ENCODE measurements at places on chromosomes 4 and X.

GRCh38 chrX:119696251-119696890 lies 3.4 kb upstream of the SEPTIN6 start:
- DNase-seq = no peak

GRCh38 chrX:34218063-34218462 lies 85.9 kb upstream of the FAM47A start:
- no peak for DNase-seq

- DNase-seq = no peak
Measured at GRCh38 chrX:101117701-101118100, 19.7 kb downstream of the CENPI start.

DNA sequence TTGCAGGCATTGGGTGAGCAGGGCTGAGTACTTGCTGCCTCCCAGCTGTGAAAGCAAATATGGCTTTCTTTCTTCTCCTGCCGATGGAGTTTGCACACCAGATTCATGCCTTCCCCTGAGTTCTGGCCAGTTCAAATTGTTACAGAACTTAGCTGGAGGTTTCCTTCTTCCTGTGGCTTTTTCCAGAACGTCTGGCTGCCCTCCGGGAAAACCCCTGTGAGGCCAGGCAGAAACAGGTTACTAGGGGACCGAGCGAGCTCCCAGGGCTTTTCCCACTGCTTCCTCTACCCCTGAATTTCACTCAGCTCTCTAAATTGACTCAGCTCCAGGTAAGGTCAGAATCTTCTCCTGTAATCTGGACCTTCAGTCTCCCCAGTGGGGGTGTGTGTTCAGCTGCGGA lies 482.4 kb downstream of the C4orf33 start:
- no peak for DNase-seq

DNA sequence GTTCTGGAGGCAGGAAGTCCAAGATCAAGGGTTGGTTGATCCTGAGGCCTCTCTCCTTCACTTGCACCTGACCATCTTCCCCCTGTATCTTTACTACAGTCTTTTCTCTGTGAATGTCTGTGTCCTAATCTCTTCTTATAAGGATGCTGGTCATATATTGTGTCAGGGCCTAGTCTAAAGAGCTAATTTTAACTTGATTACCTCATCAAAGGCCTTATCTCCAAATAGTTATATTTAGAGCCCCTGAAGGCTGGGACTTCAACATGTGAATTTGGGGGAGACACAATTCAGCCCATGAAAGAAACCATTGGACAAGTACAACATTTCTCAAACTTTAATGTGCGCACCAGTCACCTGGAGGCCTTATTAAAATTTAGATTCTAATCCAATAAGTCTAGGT lies 62.8 kb upstream of the DYNLT3 start:
- no peak for DNase-seq

DNA sequence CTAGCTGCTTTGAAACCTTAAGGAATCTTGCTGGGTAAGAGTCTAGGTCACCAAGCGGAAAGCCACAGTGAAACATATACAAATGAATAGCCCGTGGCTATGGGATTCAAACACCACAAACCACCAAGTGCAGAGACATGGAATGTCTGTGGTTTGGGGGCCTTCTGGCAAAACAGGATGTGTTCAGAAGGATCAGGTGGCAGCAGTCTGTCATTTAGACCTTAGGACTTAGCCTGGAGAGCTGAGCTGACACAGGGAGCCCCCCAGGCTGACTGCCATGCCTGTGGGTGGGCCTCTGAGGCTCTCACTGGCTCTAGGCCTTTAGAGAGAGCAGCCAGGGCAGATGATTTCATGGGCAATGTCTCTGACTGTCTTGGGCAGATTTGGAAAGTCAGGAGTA lies 225.6 kb downstream of the FBXW7 start:
- DNase-seq = no peak

All from CD4-positive, alpha-beta T cell (primary cell).